ENCODE measurements at places on chromosomes 3 and 15. TPM values are rescaled to one million over a fixed set of nuclear protein-coding genes. Genes with fewer than 3 reads are reported as not detected.

DNA sequence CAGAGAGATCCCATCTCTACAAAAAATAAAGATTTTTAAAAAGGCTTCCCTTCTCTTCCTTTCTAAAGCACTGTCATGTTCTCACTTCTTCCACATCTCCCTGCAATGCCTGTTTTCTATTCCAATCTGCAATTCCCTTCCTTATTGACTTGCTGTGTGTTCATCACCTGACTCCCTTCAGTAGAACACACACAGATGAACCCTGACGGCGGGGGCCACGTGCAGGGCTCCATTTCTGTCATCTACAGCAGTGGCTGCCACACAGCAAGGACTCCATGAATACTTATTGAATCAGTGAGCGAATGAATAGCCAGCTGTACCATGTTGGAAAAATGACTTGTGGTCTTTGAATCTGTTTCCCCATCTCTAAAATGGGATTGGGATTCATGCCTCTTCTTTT is 26.1 kb downstream of the BHLHE40 start:
- H3K27me3 ChIP-seq = no peaks in the 10 kb centered on the region
- no peaks in the 10 kb centered on the region for H3K36me3 ChIP-seq
- H3K27ac ChIP-seq = peak overlapping the region; percentile 82
- H3K4me3 ChIP-seq = no peak overlapping the region
- DNase-seq = no peak

- H3K27ac ChIP-seq = no peak overlapping the region
- DNase-seq = no peak
- peaks cover 6% of the 10 kb centered on the region for H3K27me3 ChIP-seq
- H3K36me3 ChIP-seq = peaks cover 34% of the 10 kb centered on the region
- peaks cover 12% of the 10 kb centered on the region for H3K4me1 ChIP-seq
These were observed 1.0 kb downstream of the PIGZ start for GRCh38 chr3:196967412-196968232.

GRCh38 chr15:25787381-25787780 is 75.7 kb downstream of the ATP10A start:
- H3K4me1 ChIP-seq = peaks cover 61% of the 10 kb centered on the region
- no peak overlapping the region for H3K27ac ChIP-seq
- H3K27me3 ChIP-seq = no peaks in the 10 kb centered on the region
- no peak overlapping the region for H3K4me3 ChIP-seq
- peaks cover 17% of the 10 kb centered on the region for H3K36me3 ChIP-seq

DNA sequence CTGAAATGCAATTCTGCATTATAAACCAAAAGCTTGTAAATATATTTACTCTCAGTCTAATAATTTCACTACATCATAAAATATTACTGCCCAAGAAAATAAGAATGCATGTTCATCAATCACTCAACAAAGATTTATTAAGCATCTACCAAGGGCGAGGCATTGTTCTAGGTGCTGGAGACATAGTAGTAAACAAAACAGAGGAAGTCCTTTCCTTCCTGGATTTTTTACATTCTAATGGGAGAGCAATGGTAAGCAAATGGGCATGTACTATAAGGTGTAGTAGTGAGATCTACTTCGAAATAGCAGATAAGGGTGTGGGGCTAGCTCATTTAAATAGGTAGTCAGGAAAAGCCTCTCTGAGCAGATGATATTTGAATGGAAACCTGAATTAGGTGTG is 10.8 kb upstream of the ZFYVE19 start:
- no peak overlapping the region for H3K27ac ChIP-seq
- no peak for DNase-seq
- no peaks in the 10 kb centered on the region for H3K27me3 ChIP-seq
- H3K36me3 ChIP-seq = peaks cover 24% of the 10 kb centered on the region

DNA sequence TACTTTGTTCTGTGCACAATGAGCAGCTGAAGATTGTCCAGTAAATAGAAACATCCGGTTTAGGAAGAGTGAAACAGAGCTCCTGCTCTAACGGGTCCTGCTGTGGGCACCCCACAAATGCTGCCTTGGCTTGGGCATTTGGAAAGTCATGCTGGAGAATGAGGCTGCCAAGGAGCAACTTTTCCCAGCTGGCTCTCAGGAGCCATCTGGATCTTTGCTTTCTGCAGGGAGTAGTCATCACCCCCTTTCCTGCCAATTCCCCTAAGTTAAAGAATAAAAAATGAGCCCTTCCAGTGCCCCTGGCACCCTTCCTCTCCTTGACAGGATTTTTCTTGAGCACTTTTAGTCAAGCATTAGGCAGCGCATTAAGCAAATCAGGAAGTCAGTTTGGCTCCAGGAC is 90.0 kb downstream of the FAM43A start:
- DNase-seq = no peak
- peaks cover 35% of the 10 kb centered on the region for H3K27me3 ChIP-seq

DNA sequence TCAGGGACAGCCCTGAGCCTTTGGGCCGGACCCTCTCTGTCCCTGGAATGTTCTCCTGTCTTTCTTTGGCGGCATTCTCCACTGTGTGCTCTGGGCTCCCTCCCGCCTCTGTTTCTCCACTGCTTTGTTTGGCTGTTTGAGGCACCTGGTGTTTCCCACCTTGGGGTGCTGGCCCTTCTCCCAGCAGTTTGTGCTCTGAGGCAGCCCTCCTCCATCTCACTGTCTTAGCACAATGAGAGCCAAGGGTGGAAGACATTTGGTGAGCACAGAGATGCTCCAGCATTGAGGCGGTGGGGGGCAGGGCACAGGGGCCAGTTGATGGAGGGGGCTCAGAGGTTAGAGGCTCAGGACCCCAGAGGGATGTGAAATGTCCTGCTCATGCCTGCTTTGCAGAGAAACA is 54.3 kb downstream of the RASGRF1 start:
- no peak overlapping the region for H3K27ac ChIP-seq
- no peak for DNase-seq
- H3K36me3 ChIP-seq = no peaks in the 10 kb centered on the region
- peaks cover 18% of the 10 kb centered on the region for H3K27me3 ChIP-seq
- no peaks in the 10 kb centered on the region for H3K4me1 ChIP-seq

GRCh38 chr3:127066635-127067034 is 83.7 kb downstream of the PLXNA1 start:
- H3K27me3 ChIP-seq = peaks cover 2% of the 10 kb centered on the region
- no peak for DNase-seq
- H3K4me1 ChIP-seq = no peaks in the 10 kb centered on the region

DNA sequence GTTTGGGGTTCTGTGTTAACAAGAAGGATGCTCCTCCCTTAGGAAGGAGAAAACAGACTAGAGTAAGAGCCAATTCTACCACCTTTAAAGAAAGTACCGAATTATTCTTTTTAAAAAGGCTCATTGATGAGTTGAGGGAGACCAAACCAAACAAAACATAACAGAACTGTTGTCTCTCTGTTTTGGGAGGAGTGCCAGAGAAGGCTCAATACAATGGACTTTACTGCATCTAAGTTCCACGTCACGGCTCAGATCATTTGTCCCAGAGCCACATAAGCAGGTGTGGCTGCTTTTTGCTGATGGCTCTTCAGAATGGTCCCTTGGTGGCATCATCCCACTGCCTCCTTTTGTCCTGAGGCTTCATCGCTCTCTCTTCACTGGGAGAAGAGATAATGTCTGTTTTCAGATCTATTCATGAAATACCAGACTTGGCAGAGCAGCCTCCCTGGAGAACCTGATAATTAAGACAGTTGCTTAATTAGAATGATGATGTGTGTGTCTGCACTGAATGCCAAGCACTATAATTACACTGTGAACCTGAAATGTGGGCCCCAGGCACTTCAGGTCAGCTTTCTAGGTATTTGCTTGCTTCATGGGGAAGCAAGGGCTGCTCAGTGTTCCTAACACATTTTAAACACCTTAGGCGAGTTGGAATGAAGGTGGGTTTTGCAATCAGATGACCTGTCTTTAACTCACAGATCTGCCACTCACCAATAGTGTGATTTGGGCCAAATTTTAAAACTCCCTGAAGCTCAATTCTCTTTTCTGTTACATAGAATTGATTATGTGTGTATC is 335.2 kb upstream of the MCTP2 start:
- no peak overlapping the region for H3K4me3 ChIP-seq
- no peaks in the 10 kb centered on the region for H3K27me3 ChIP-seq
- H3K36me3 ChIP-seq = no peaks in the 10 kb centered on the region
- no peak for DNase-seq
- H3K27ac ChIP-seq = no peak overlapping the region
- H3K4me1 ChIP-seq = no peaks in the 10 kb centered on the region

DNA sequence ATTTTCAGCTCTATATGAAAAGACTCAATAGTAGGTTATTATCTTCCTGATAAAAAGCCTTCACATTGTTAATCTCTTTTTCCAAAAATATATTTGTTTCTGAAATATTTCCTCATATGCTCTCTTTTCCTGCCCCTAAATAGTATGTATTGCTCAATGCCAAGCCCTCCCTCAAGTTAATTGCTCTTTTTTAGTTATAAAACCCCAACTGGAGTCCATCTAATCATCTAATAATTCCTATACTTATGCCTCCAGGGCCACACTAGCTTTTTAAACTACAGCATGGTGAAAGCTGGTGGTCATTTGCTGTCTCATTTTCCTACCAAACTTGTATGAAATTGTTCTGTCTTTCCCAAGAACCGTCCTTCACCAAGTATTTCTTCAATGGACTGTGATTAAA is 26.7 kb downstream of the AQP9 start:
- H3K4me3 ChIP-seq = no peak overlapping the region
- no peaks in the 10 kb centered on the region for H3K4me1 ChIP-seq
- peaks cover 28% of the 10 kb centered on the region for H3K27me3 ChIP-seq

GRCh38 chr15:23645371-23646164 is 2.1 kb downstream of the MAGEL2 start:
- H3K4me3 ChIP-seq = no peak overlapping the region
- no peak overlapping the region for H3K27ac ChIP-seq

DNA sequence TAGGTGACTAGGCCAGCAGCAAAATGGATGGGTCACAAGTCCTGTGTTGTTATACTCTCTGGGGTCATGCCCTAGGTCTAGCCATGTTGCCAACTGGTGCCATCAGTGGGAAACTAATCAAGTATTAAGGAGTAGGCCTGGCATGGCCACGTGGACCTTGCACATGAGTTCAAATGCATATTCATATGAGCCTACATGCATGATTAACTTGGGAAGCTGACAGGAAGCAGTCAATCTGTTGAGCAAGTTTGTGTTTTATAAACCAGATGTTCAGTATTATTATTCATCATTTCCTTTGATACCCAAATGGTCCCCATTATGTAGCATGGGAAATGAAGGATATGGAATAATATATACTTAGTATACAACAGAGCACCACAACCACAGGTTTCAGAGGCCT is 95.0 kb downstream of the LRTM1 start:
- no peaks in the 10 kb centered on the region for H3K36me3 ChIP-seq
- H3K27ac ChIP-seq = no peak overlapping the region
- no peak overlapping the region for H3K4me3 ChIP-seq
- no peaks in the 10 kb centered on the region for H3K4me1 ChIP-seq

DNA sequence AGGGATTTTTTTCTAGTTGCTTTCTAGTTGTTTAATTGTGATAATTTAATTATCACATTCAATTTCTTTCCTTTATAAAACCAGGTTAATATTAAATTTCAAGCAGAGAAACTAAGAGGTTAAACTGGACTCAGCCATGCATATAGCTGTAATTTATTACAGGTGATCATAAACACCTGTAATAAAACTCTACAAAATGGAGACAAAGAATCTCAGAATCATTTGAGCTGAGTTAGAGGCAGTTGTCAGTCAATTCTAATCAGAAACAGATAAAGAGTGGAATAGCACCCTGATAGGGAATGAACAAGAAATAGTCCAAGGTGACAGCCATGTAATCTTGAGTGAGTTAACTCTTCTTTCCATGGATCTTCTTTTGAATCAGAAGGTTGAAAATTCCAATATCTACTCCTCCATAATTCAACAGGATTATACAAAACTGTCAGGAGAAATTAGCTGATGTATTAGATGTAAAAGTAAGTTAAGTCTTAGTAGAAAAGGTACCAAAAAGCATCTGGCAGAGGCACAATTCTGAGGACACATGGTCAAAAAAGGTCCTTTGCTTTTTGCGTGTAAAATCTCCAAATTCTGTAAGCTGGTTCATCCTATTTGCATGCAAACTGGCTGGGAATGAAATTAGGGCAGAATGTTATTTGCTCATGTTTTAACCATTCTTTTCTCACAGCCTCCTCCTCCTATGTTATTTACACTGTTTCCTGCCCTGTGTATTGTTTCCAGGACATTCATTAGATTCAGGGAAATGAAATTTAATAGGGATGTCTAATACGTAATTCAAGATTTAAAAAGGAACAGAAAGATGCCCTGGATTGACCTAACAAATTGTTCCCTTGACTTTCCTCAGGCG is 39.4 kb upstream of the B3GNT5 start:
- H3K4me1 ChIP-seq = peaks cover 28% of the 10 kb centered on the region
- H3K36me3 ChIP-seq = peaks cover 27% of the 10 kb centered on the region
- no peaks in the 10 kb centered on the region for H3K27me3 ChIP-seq
- DNase-seq = no peak

GRCh38 chr3:99625237-99625622 is 13.2 kb upstream of the COL8A1 start:
- DNase-seq = no peak
- H3K4me3 ChIP-seq = no peak overlapping the region
- H3K27ac ChIP-seq = no peak overlapping the region
- peaks cover 24% of the 10 kb centered on the region for H3K4me1 ChIP-seq

GRCh38 chr3:68941055-68941454 is 8.7 kb upstream of the TAFA4 start:
- DNase-seq = no peak
- H3K27me3 ChIP-seq = peaks cover 25% of the 10 kb centered on the region
- H3K36me3 ChIP-seq = no peaks in the 10 kb centered on the region
- H3K4me1 ChIP-seq = peaks cover 8% of the 10 kb centered on the region
- H3K4me3 ChIP-seq = no peak overlapping the region

DNA sequence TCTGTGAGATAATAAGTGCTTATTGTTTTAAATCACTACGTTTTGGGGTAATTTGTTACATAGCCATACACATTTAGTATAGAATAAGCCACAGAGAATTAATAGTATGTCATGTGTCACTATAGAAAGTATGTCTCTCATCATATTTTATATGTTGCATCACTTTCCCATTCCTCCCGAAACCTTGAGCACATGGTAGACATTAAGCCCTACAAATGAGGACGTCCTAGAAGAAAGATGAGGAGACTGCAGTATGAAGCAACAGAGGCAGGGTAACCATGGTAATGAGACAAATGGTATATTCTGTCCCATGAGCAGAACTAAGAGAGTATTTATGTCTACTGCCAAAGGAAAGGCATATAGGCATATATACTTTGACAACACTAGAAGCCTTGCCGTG is 720.2 kb downstream of the ROBO1 start:
- no peak for DNase-seq
- no peaks in the 10 kb centered on the region for H3K27me3 ChIP-seq
- H3K36me3 ChIP-seq = no peaks in the 10 kb centered on the region
- no peak overlapping the region for H3K4me3 ChIP-seq
- no peak overlapping the region for H3K27ac ChIP-seq

- no peaks in the 10 kb centered on the region for H3K4me1 ChIP-seq
- H3K4me3 ChIP-seq = no peak overlapping the region
- no peaks in the 10 kb centered on the region for H3K36me3 ChIP-seq
- DNase-seq = no peak
- H3K27me3 ChIP-seq = no peaks in the 10 kb centered on the region
These were observed 116.2 kb downstream of the MFSD1 start for GRCh38 chr3:158918008-158918407.

Gene SCAANT1
- total RNA-seq = not detected

Gene UNC13C
- not detected for total RNA-seq

Gene GHSR
- total RNA-seq = not detected

Gene SMCO1
- not detected for total RNA-seq

Gene RAB6B
- total RNA-seq = 7.6 TPM

Gene GLDN
- total RNA-seq = 0.62 TPM

Gene KNSTRN
- 48.1 TPM for total RNA-seq

Gene ZNF80
- 0.74 TPM for total RNA-seq

Data from activated T-helper 2 cell treated with anti-CD3 and anti-CD28 coated beads, Interferon-gamma antibody, Interleukin-2, Interleukin-4, amounts not matched to agents 10 μg/mL and 5 μg/mL and 100 μg/mL, durations not matched to agents 14 hours and 24 hours and 36 hours (primary cell).